ENCODE measurements at places on chromosomes 7 and 10.

DNA sequence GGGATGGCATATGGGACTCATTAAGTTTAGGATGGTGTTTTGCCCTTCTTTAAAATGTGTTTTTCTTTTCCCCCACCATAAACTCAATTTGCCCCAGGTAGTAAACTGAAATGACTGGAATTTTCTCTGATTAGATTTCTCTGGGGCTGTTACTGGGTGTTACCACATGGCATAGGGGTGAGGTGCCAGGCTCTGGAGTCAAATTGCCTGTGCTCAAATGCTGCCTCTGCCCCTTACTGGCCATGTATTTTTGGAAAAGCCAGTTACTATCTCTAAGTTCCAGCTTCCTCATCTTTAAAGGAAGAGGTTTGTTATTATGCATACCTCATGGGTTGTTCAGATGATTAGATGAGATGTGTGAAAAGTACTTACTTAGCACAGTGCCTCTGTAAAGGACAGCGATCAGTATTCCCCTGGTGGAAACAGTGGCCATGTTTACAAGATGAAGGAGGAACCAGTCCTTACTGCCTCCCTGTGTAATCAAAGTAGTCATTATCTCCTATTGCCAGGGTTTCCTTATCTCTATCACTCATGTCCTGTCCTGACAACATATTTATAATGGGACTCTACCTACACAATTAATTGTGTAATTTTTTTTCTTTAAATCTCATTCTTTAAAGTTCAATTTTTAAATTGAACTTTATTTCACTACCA lies 352.0 kb downstream of the KCNMA1 start:
- no peak for DNase-seq

- DNase-seq, result no peak
These were observed 37.1 kb downstream of the XPNPEP1 start for GRCh38 chr10:109886037-109886780.

GRCh38 chr10:19728376-19728775 lies 87.9 kb upstream of the PLXDC2 start:
- DNase-seq, result no peak

DNA sequence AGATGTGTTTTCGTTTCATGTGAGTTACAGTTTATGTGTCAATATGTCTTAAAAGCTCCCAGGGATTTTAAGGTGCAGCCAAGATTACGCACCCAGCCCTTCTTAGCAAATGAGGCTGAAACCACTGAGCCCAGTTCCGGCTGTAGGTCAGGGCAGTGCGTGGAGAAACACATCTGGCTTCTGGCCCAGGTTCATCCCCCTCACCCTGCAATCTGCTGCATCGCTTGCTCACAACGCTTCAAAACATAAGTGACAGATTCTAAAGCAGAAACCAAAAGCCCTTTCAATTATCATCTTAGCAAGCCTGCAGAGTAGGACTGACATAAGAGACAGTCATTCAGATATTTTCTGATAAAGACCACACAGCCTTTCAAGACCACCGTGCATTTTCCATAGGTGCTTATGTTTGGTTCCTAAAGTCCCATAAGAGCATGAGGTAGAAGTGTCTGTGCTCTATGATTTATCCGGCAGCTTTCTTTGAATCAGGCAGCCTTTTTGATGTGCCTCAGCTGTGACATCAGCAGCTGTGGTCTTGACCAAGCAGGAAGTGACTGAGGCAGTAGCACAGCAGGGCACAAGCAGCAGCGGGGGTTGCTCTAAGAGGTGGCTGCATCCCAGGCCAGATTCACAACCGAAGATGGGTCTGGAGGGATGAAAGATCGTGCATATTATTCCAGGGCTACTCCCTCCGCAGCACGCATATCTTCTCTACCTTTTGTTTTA lies 72.1 kb upstream of the LYZL2 start:
- DNase-seq, result peak; percentile 49

- no peak for DNase-seq
These were observed 478.2 kb upstream of the FOXK1 start for GRCh38 chr7:4203626-4204512.

GRCh38 chr7:50349963-50350944 lies 45.7 kb downstream of the IKZF1 start:
- no peak for DNase-seq

DNA sequence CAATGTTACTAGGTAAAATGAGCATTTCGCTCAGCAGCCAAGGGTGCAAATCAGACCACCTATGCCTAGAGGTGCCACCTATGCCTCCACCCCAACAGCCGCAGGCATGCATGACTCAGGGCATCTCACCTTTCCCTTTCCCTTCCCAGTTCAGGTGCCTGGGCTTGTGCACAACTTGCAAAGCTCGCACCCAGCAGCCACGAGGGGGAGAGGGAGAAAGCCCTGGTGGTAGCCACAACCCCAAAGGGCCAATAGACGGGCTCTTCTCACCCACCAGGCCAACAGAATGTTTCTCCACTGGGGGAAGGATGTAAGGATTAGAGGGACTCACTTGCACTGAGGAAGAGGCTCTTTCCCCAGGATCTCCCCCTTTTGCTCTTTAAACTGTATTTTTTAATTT lies 462.3 kb upstream of the PCDH15 start:
- no peak for DNase-seq

DNA sequence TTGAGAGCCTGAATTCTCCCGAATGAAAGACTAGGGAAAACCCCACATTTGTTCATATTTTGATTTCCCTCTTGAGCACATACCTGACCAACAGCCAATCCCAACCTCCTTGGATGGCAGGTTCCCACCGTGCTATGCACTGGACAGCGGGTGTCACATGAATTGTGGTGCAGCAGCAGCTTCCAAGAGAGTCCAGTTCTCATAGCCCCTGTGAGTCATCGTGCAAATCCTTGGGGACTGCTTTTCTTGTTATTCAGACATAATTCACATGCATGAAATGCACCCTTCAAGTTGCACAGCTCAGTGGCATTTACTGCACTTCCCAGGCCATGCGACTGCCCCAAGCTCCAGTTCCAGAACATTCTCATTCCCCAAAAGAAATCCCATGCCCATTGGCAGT lies 67.8 kb upstream of the PPP2R2D start:
- DNase-seq, result no peak
